ENCODE measurements at places on chromosomes 12 and 14.

- no peak for DNase-seq
Measured at GRCh38 chr14:104049576-104050240, 35.8 kb upstream of the ASPG start.

DNA sequence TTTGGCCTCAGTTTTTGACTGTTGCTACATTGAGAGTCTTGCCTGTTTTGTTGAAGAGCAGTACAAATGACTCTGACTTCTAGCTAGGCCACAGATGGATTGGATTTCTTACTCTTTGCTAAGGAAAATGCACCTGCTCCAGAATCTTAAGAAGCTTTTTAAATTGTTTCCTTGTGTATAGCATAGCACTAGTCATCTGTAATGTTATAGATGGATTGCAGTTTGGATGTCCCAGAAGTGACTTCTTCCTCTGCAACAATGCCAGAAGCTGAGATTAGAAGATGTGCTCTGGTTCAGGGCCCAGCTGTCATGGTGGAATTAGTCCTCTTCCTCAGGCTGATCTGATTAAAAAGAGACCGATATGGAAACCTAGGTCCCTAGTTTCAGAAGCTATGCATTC is 67.9 kb downstream of the DAAM1 start:
- no peak for DNase-seq

- no peak for DNase-seq
Measured at GRCh38 chr14:101500681-101501080, 60.6 kb upstream of the DIO3 start.

- DNase-seq: no peak
Measured at GRCh38 chr12:56684745-56685359, 3.2 kb downstream of the PTGES3 start.

DNA sequence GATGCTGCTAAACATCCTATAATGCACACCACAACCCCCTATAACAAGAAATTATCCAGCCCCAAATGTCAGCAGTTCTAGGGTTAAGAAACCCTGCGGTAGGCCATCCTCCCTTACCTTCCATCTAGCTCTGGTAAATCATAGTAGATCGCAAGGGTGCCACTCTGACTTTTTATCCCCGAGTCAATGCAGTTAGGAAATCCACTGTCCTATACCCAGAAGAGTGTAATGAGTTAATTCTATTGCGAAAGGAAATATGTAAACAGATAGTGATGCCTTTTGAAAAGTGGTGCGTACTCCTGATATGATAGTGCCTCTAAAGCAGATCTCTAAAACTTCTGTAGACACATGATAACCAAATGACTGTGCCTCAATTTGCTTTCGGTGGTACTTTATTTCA is 29.8 kb downstream of the SCFD1 start:
- DNase-seq: no peak

GRCh38 chr12:80830533-80831088 is 107.1 kb downstream of the LIN7A start:
- DNase-seq: no peak

DNA sequence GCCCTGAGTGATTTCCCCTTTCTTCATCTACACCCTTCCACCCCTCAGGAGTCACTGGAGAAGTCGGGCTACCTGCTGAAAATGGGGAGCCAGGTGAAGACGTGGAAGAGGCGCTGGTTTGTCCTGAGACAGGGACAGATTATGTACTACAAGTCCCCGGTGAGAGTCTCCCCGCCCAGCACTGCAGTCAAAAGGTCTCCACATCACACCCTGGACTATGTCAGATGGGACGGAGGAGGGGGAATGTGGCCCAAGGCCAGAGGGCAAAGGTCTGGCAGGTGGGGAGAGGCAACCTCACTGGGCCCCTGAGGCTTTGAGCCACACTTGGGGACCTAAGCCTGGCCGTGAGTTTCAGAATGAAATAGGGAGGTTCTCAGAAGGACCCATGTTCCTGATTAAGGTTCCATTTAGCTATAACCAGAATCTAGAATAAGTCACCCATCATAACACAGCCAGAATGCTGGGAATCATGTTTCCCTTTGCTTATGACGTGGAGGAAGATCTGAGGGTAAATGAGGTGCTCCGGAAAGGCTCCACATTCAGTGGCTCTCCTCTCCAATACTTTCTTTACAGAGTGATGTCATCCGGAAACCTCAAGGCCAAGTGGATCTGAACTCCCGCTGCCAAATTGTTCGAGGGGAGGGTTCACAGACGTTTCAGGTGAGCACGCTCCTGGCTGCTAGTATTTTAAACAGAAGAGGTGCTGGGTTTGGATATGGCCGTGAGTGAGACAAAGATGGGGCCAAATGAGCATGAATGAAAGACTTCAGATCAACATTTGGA is 26.6 kb downstream of the PIGH start:
- DNase-seq: no peak

GRCh38 chr12:15268927-15269552 is 47.8 kb upstream of the RERG start:
- DNase-seq: no peak

GRCh38 chr14:52703225-52703624 is 3.8 kb upstream of the PSMC6 start:
- no peak for DNase-seq

Measured in T-helper 2 cell treated with Interferon-gamma antibody and Interleukin-4, amounts not matched to agents 5 μg/mL and 100 μg/mL, for 36 hours (primary cell).